ENCODE measurements at places on chromosomes 5 and 9.

DNA sequence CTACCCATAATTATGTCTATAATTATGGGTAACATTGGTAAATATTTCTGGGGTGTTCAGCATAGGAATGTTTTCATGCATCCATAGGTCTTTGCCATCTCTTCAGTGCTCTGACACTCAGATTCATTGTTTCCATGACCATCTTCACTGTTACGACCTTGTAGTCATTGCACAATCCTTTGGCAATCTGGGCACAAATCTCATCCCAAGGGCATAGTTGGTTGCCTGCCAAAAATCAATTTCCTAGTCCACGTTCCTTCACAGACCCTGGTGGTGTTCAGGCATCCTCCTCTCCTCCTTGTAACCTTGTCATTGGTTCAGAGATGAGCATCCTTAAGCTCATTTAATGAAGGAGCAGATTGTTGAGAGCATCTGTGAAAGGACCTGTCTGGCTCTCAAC lies 1400.7 kb downstream of the CDH12 start:
- DNase-seq, result no peak

DNA sequence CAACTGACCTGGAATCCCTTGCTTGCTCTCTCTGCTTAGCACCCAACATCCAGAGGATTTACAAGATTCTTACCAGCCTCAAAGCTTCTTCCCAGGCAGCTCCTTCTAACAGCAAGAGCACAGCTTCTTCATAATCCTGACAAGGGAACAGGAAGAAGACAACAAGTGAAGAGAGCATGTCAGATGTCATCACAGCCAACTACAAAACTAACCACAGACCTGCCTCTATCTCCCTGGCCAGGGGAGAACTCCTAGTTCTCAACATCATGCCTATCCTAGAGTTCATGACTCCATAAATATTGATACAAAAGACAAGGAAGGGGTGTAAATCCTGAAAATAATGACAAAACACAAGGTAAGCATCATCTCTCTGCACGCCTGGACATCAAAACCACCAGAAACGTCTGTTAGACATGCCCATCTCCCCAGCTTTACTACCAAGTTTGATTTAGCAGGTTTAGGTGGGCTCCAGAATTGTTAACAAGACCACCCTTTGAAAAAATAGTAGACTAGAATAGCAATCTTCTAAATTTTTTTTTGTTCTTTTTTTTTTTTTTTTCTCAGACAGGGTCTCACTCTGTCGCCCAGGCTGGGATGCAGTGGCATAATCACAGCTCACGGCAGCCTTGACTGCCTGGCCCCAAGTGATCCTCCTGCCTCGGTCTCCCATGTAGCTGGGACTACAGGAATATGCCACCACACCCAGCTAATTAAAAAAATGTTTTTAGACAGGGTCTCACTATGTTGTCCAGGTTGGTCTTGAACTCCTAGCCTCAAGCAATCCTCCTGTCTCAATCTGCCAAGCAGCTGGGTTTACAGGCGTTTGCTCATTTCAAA lies 20.2 kb downstream of the ACTL7A start:
- no peak for DNase-seq

DNA sequence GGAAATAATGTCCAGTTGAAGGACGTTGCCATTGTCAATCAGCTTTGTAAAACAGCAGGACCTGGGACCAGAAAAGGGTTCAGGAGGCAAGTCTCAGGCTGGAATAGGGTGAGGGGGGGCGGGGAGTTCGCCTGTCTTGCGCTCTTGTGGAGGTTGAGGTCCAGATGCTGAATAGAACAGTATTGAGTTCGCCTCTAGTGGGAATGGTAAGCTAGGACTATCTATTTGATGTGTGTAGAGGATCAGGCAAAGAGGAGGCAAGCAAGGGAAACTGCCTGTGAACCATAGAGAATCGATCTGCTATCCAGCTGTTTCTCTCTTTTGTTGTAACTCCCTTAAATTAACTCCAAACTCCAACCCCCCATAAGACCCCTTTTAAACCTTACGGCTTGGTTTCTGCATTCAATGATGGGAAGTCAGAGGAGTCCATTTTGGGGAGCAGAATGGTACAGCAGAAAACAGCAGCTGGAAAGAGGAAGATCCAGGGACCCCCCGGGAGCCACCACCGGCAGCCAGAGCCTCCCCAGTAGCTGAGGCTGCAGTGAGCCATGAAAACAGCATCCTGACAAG lies 133.7 kb downstream of the SLC28A3 start:
- no peak for DNase-seq

DNA sequence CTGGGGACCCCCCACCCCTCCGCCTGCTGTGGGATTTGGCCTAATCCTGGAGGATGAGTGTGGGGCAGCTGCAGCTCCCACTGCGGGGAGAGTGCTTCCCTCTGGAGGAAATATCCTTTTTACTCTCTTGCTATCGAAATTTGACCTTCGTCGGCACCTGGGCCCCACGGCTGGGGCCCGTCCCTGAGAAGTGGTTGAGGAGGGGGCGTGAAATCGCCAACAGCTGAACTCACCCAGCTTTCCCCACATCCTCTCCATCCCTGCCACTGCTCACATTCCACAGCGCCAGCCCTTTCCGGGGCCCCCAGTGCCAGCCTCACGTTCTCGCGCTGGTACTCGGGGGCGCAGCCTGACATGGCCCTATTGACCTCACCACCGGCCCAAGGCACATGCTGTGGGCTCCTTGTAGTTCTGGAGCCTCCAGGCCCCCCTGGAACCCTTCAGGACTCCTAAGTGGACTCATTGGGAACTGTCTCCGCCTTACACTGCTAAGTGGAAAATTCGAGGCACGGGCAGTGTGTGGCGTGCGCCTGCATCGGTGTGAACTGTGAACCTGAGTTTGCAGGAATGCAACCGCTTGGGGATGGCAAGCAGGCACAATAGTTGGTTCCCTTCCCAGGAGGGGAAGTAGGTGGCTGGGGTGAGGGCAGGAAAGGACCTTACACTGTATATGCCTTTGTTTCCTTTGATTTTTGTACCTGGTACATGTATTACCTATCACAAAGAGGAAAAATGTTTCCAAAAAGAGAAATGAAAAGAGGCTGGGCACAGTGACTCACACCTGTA lies 19.2 kb downstream of the FGFR4 start:
- DNase-seq, result no peak

DNA sequence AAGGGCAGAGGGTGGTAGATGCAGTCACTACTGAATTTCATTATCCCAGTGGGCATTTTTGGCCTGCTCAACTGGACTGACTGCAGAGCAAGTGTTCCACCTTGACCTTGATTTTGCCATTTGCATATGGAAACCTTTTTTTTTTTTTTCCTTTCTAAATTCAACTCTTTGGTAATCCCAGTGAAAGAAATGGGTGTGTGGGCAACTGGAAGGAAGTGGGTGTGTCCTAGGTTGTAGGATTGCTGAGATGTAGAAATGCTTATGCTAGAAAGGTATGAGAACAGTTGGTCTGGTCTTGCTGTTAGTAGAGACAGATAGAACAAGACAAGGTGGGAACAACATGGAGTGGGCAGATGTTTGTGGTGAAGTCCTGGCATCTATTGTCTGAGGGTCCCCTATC lies 7.8 kb upstream of the IL12B start:
- no peak for DNase-seq

DNA sequence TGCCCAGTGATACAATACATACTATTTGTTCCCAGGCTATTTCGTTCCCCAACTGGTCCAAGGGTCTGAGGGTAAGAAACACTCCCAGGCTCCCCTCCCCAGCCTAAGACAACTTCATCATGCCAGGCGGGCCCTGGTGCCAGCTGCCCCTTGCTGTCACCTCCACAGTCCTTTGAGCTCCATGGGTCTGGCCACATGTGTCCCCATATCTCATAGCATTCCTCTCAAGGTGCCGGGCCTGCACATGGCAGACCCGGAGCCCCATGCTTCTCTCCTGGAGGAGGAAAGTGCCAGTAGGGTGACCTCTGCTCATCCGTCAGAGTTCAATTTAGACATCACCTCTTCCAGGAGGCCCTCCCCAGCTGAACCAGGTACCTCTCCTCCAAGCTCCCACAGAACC lies 120.5 kb downstream of the C5orf15 start:
- DNase-seq, result no peak

- DNase-seq, result no peak
Measured at GRCh38 chr5:33662722-33663427, 222.1 kb downstream of the TARS1 start.

DNA sequence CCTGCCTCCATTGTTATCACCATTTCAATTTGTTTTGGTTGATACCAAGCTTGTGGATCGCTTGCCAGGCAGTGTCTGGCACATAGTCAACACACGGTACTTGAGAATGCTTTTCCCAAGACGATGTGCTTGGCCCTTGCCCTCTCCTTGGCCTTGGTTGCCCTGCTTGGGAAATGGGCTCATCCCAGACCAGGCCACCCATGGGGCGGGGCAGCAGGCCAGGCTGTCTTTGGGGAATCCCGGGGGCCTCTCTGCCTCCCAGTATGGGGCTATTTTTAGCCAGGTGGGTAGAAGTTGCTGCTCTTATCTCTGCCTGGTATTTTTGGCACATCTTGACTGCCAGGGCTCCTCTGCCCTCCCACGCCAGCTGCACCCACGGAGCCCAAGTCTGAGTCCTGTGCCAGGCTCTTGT lies 49.9 kb downstream of the LMX1B start:
- no peak for DNase-seq

GRCh38 chr9:28289746-28290145 lies 716.5 kb upstream of the C9orf72 start:
- no peak for DNase-seq

- no peak for DNase-seq
Measured at GRCh38 chr9:112586599-112587155, 100.0 kb downstream of the KIAA1958 start.
